ENCODE measurements at places on chromosomes 3 and 15.
A peak's percentile ranks its signal among the peaks of the same experiment; 100 is the strongest.

GRCh38 chr3:50600841-50601591, 10.6 kb downstream of the CISH start:
- H3K4me1 ChIP-seq: peaks cover 52% of the 10 kb centered on the region
- peak overlapping the region; percentile 19 for H3K27ac ChIP-seq
- DNase-seq: no peak
- H3K4me3 ChIP-seq: no peak overlapping the region
- H3K27me3 ChIP-seq: no peaks in the 10 kb centered on the region
- H3K36me3 ChIP-seq: no peaks in the 10 kb centered on the region

GRCh38 chr3:190337301-190337700, 15.1 kb upstream of the CLDN1 start:
- H3K4me3 ChIP-seq: no peak overlapping the region
- no peaks in the 10 kb centered on the region for H3K4me1 ChIP-seq
- DNase-seq: no peak
- H3K36me3 ChIP-seq: no peaks in the 10 kb centered on the region
- H3K27ac ChIP-seq: no peak overlapping the region

DNA sequence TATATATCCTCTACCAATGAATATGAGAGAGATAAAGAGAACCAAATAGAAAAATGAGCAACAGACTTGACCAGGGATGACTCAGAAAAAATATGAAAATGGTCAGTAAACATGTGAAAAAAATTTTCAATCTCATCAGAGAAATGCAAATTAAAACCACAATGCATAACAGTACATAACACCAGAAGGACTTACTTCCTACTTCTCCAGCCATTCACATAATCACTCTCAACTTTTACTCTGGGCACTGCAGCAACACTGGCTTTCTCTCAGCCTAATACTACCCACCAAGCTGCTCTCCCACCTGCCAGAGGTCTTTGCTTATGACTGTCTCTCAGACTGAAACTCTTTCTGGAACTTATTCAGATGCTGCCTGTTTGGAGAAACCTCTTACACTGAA, 49.4 kb downstream of the DPH6 start:
- H3K4me3 ChIP-seq: no peak overlapping the region
- no peaks in the 10 kb centered on the region for H3K36me3 ChIP-seq
- DNase-seq: peak; percentile 4
- H3K27me3 ChIP-seq: no peaks in the 10 kb centered on the region
- no peak overlapping the region for H3K27ac ChIP-seq
- peaks cover 5% of the 10 kb centered on the region for H3K4me1 ChIP-seq

GRCh38 chr3:56976651-56977560, 83.6 kb upstream of the SPATA12 start:
- no peaks in the 10 kb centered on the region for H3K36me3 ChIP-seq
- no peaks in the 10 kb centered on the region for H3K27me3 ChIP-seq
- H3K27ac ChIP-seq: no peak overlapping the region
- H3K4me1 ChIP-seq: no peaks in the 10 kb centered on the region
- no peak overlapping the region for H3K4me3 ChIP-seq
- DNase-seq: no peak

DNA sequence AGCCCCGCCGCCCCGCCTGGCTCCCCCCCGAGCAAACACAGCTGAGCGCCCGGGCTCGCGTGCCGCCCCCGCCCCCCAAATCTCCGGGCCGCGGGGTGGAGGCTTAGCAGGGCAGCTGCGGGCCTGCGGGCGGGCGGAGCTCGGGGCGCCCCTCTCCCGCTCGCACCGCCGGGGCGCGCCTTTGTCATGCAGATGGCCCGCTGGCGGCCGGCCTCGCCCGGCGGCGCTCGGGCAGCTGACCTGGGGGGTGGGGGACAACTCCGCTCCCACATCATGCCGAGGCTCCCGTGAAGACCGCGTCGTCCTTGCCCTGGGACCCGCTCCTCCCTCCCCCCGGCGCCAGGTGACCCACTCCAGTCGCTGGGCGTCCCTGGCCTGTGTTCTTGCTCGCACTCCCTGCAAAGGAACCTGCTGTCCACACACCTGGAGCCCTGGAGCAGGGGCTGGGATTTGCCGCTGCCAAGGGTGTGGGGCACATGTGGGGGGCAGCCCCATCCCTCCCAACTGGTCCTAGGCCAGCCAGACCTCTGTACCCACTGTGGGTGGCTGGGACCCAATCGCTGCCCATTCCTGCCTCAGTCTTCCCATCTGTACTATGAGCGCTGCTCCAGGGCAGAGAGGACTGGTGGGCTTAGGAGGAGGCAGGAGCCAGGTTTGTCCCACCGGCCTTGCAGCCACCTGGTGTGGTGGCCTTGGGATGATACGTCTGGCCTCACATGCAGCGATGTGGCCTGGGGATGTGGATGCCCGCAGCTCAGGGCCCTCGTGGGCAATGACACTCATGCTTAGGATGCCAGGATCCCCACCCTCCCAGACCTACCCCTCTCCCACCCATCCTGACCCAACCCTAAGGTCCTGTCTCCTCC, 33.5 kb downstream of the DNAJB8 start:
- no peak overlapping the region for H3K27ac ChIP-seq
- DNase-seq: no peak
- H3K4me3 ChIP-seq: no peak overlapping the region
- H3K27me3 ChIP-seq: peaks cover 82% of the 10 kb centered on the region
- H3K36me3 ChIP-seq: no peaks in the 10 kb centered on the region

GRCh38 chr3:129942296-129942695, 32.2 kb upstream of the TRH start:
- no peak overlapping the region for H3K27ac ChIP-seq
- DNase-seq: peak; percentile 20
- H3K36me3 ChIP-seq: no peaks in the 10 kb centered on the region

DNA sequence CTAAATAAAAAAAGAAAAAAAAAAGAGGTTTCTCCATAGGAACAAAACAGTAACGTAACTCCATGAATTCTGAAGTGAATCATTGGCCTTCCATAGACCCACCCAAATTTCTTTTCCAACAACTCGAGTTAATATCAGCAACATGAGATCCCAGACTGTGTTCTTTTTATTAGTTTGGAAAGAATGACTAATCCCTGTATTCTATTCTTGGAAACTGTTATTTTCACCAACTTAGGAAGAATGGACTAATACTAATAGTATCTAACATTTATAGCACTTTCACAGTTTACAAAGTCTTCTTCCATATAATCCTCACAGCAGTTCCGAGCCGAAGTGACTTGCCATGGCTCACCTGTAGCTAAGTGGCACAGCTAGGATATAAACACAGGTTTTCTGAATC, 72.7 kb upstream of the SLC4A7 start:
- H3K4me1 ChIP-seq: no peaks in the 10 kb centered on the region
- H3K4me3 ChIP-seq: no peak overlapping the region
- no peak for DNase-seq
- H3K27me3 ChIP-seq: peaks cover 22% of the 10 kb centered on the region
- H3K27ac ChIP-seq: no peak overlapping the region
- H3K36me3 ChIP-seq: peaks cover 9% of the 10 kb centered on the region

- H3K4me1 ChIP-seq: no peaks in the 10 kb centered on the region
- H3K4me3 ChIP-seq: no peak overlapping the region
- peaks cover 19% of the 10 kb centered on the region for H3K36me3 ChIP-seq
- peak overlapping the region; percentile 75 for H3K27ac ChIP-seq
- no peaks in the 10 kb centered on the region for H3K27me3 ChIP-seq
- DNase-seq: no peak
Measured at GRCh38 chr3:14678015-14678503, 3.1 kb downstream of the C3orf20 start.

- peaks cover 14% of the 10 kb centered on the region for H3K4me1 ChIP-seq
- DNase-seq: no peak
- H3K27ac ChIP-seq: no peak overlapping the region
- H3K4me3 ChIP-seq: peak overlapping the region; percentile 79
- peaks cover 44% of the 10 kb centered on the region for H3K27me3 ChIP-seq
Measured at GRCh38 chr15:33068511-33068990, 126.0 kb downstream of the FMN1 start.

DNA sequence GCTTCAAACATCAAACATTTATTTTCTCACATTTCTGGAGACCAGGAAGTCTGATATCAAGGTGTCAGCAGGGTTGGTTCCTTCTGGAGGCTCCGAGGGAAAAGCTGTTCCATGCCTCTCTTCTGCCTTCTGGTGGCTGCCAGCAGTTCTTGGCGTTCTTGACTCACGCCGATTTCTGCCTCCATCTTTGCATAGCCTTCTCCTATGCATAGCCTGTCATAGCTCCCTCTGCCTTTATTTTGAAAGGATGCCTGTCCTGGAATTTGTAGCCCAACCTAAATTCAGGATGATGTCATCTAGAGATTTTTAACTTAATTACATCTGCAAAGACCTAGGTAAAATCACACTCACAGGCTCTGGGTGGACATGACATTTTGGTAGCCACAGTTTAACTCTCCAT, 70.4 kb downstream of the RGMA start:
- H3K4me3 ChIP-seq: no peak overlapping the region
- no peaks in the 10 kb centered on the region for H3K27me3 ChIP-seq
- H3K27ac ChIP-seq: no peak overlapping the region
- H3K4me1 ChIP-seq: peaks cover 6% of the 10 kb centered on the region
- no peak for DNase-seq

- peak overlapping the region; percentile 22 for H3K27ac ChIP-seq
- no peak overlapping the region for H3K4me3 ChIP-seq
- peaks cover 8% of the 10 kb centered on the region for H3K36me3 ChIP-seq
- DNase-seq: no peak
- no peaks in the 10 kb centered on the region for H3K27me3 ChIP-seq
- peaks cover 74% of the 10 kb centered on the region for H3K4me1 ChIP-seq
Measured at GRCh38 chr3:188156056-188156455, 2.1 kb downstream of the LPP start.

GRCh38 chr15:85772668-85773067, 22.1 kb downstream of the KLHL25 start:
- no peaks in the 10 kb centered on the region for H3K27me3 ChIP-seq
- no peaks in the 10 kb centered on the region for H3K36me3 ChIP-seq
- H3K4me1 ChIP-seq: no peaks in the 10 kb centered on the region

DNA sequence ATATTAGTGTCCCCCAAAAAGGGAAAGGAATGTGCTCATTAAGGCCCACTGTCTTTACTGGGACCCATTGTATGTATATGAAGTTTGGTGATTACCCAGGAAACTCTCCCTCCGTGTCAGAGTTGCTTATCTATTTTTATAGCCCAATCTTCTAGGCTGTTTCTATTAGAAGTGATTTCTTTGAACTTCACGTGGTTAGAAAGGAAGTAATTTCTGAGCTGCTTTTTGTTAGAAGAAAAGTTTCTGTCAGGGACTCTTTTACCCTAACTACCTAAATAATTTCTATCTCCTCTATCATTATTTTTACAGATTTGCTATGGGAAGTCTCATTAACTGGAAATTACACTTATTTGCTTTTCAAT, 17.7 kb upstream of the SENP7 start:
- peaks cover 17% of the 10 kb centered on the region for H3K27me3 ChIP-seq
- peaks cover 4% of the 10 kb centered on the region for H3K36me3 ChIP-seq
- no peak overlapping the region for H3K4me3 ChIP-seq
- H3K4me1 ChIP-seq: no peaks in the 10 kb centered on the region

GRCh38 chr3:150177673-150178381, 207.1 kb upstream of the PFN2 start:
- H3K27me3 ChIP-seq: peaks cover 33% of the 10 kb centered on the region
- H3K27ac ChIP-seq: no peak overlapping the region
- H3K4me3 ChIP-seq: no peak overlapping the region

- peaks cover 20% of the 10 kb centered on the region for H3K4me1 ChIP-seq
- no peak overlapping the region for H3K27ac ChIP-seq
- H3K36me3 ChIP-seq: peaks cover 11% of the 10 kb centered on the region
- no peak overlapping the region for H3K4me3 ChIP-seq
- no peak for DNase-seq
Measured at GRCh38 chr3:44682182-44682896, 30.1 kb upstream of the ZNF502 start.

- no peaks in the 10 kb centered on the region for H3K27me3 ChIP-seq
- no peak for DNase-seq
Measured at GRCh38 chr3:162019817-162020216, 523.2 kb downstream of the OTOL1 start.

GRCh38 chr3:130779031-130779430, 32.4 kb upstream of the PIK3R4 start:
- no peaks in the 10 kb centered on the region for H3K4me1 ChIP-seq
- H3K27me3 ChIP-seq: peaks cover 5% of the 10 kb centered on the region
- DNase-seq: no peak
- H3K36me3 ChIP-seq: no peaks in the 10 kb centered on the region
- H3K27ac ChIP-seq: no peak overlapping the region

- no peak for DNase-seq
- peak overlapping the region; percentile 37 for H3K27ac ChIP-seq
- H3K4me1 ChIP-seq: no peaks in the 10 kb centered on the region
- H3K27me3 ChIP-seq: peaks cover 15% of the 10 kb centered on the region
- peaks cover 7% of the 10 kb centered on the region for H3K36me3 ChIP-seq
Measured at GRCh38 chr15:58021332-58022230, 43.9 kb downstream of the ALDH1A2 start.

DNA sequence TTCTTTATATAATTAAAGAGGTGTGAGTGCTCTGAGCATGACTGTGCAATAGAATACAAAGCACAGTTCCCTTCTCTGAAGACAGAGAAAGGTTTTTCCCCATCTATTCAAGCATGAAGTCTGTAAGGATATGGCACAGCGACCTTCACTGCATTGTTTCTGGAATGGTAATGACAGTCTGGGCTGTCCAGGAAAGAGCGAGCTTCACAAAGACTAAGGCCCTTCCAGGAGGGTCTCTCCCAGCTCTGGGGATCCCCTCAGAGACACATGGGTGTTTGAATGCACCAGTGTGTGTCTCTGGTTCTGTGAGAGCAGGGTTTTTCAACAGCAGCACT, 179.9 kb upstream of the NR2E3 start:
- H3K27me3 ChIP-seq: peaks cover 32% of the 10 kb centered on the region
- H3K4me1 ChIP-seq: no peaks in the 10 kb centered on the region
- DNase-seq: no peak

DNA sequence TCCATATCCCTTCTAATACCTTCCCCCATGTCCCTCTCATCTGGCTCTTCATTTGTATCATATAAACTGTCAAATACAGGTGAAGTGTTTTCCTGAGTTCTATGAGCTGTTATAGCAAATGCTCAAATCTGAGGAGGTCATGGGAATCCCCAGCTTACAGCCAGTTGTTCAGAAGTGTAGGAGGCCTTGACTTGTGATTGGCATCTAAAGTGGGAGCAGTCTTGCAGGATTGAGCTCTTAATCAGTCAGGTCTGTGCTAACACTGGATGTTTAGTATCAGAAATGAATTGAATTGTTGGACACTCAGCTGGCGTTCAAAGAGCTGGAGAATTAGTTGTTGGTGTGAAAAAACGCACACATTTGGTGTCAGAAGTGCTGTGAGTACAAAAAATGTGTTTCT, 65.0 kb downstream of the IFT57 start:
- peaks cover 34% of the 10 kb centered on the region for H3K36me3 ChIP-seq
- peak overlapping the region; percentile 30 for H3K27ac ChIP-seq
- DNase-seq: no peak
- H3K27me3 ChIP-seq: no peaks in the 10 kb centered on the region

GRCh38 chr3:192042116-192042515, 581.2 kb downstream of the PYDC2 start:
- no peak overlapping the region for H3K27ac ChIP-seq
- H3K36me3 ChIP-seq: no peaks in the 10 kb centered on the region
- H3K4me1 ChIP-seq: no peaks in the 10 kb centered on the region
- H3K4me3 ChIP-seq: no peak overlapping the region
